ENCODE measurements at places on chromosomes 2 and 18.

- no peak for DNase-seq
Measured at GRCh38 chr2:105765415-105766299, 20.9 kb downstream of the NCK2 start.

DNA sequence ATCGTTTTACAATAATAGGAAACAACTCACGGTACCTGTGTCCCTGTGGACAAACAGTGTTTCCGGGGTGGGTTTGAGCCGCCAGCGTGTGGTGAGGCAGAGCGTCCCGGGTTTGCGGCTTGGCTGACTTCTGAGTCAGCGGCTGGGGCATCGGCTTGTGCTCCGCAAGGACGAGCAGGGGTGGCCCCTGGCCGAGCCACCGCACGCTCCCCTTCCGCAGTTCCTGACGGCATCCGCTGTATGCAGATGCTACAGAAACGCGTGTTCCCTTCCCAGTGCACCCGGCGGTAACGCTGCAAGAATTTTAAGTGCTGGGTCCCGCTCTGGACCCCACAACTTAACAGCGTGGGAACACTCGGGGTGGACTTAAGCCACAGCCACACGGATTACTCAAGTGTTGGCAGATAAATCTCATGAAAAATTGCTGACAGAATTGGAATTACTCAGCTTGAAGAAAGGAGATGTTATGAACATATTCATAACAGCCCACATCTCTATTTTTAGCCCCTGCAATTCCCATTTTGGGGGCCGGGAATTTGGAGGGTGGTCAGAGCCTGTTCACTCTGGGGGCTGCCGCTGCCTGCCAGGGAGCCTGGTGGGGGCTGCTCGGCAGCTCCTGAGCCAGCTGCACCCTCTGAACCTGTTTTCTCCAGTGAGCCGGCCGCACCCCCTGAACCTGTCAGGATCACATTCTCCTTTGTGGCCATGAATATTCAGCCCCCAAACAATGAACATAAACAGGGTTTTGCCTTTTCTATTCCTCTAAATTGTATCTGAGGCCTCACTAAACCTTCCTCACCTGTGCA, 12.6 kb upstream of the KCNG2 start:
- no peak for DNase-seq

DNA sequence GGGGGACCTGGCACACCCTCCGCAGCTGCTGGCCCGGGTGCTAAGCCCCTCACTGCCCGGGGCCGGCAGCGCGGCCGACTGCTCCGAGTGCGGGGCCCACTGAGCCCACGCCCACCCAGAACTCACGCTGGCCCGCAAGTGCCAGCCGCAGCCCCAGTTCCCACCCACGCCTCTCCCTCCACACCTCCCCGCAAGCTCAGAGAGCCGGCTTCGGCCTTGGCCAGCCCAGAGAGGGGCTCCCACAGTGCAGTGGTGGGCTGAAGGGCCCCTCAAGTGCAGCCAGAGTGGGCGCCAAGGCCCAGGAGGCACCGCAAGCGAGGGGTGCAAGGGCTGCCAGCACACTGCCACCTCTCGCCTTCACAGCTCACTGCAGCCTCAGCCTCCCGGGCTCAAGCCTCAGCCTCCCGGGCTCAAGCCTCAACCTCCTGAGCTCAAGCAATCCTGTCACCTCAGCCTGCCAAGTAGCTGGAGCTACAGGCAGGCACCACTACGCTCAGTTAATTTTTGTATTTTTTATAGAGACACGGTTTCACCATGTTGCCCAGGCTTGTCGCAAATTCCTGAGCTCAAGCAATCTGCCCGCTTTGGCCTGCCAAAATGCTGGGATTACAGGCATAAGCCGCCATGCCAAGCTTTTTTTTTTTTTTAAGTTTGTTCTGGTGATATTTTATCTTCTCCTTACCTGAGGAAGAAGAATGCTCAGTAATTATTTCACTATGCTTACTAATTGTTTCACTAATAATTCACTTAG, 71.7 kb upstream of the CDCA7 start:
- DNase-seq: no peak

- no peak for DNase-seq
Measured at GRCh38 chr18:28455971-28456370, 279.0 kb upstream of the CDH2 start.

DNA sequence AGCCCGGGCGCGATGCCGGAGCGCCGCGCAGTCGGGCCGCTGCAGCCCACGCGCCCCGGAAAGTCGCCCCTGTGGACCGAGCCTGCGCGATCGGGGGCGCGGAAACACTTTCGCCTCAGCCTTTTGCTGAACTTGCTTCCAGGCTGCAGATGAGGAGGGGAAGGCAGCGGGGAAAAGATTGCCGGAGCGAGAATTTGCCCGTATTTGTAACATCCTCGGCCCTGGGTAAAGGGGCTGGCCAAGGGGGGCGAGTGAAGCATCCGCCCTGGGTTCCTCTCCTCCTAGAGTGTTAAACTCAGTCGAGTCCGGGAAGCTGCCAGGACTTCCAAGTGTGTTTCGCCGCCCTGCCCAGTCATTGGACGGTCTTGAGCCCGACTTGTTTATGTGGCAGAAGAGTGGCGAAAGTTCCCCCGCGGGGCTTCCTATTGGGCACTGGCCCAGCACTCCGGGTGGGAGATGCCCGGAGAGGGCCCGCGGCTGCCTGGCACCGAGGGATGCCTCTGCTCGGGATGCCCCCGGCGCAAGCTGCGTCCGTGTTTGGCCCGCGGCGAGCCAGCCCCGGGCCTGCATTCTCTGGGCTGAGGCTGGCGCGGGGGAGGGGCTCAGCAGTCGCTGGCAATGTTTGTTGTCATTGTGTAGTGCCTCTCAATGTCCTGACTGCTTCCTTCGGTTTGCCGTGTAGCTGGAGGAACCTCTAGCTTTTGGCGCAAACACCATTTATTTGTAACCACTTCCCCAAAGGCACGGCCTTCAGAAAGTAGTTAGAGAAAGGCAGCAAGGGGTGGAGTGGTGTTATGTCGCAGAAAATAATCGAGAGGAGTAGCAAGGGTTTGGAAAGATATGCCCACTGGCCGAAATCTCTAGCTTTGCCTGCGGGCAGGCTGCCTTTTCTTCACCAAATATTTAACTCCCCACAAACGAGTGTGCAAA, 1.1 kb downstream of the CYBRD1 start:
- no peak for DNase-seq

DNA sequence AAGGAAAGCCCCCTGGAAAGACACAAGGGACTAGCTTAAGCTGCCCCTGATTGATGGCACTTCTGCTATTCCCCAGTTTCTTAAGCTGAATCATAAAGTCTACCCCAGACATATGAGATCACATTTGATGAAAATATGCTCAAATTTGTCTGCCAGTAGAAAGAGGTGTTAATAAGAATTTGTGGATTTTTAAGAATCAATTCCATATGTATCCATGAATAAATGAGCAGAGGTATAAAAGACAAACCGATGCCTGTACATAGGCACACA, 119.9 kb downstream of the CCBE1 start:
- DNase-seq: no peak

GRCh38 chr2:6823111-6823510, 42.6 kb downstream of the CMPK2 start:
- no peak for DNase-seq

- no peak for DNase-seq
Measured at GRCh38 chr2:70620020-70620419, 66.4 kb upstream of the TGFA start.

DNA sequence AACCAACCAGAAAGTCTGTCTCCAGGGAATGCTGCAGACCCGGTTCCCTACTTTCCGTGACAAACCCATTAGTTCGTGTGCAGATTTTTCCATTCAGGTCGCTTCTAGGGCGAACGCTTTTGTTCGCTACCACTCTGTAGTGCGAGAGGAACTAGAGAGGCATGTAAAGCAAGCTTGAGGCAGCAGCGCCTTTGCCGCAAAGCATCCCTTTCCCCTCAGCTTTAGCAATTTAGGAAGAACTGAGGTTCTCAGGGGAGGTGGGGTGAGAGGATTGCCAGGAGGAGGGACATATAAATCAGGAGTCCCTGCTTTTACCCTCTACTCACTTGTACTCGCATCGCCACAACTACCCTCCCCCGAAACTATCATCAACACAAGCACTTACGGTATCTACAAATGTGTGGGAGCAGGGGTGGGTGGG, 748 bp upstream of the ZNF804A start:
- DNase-seq: no peak

- DNase-seq: no peak
Measured at GRCh38 chr18:8337211-8337610, 272.0 kb upstream of the RAB12 start.

- DNase-seq: no peak
Measured at GRCh38 chr2:145106293-145106692, 586.4 kb upstream of the ZEB2 start.

GRCh38 chr2:85868822-85869221, 20.0 kb downstream of the ST3GAL5 start:
- no peak for DNase-seq

DNA sequence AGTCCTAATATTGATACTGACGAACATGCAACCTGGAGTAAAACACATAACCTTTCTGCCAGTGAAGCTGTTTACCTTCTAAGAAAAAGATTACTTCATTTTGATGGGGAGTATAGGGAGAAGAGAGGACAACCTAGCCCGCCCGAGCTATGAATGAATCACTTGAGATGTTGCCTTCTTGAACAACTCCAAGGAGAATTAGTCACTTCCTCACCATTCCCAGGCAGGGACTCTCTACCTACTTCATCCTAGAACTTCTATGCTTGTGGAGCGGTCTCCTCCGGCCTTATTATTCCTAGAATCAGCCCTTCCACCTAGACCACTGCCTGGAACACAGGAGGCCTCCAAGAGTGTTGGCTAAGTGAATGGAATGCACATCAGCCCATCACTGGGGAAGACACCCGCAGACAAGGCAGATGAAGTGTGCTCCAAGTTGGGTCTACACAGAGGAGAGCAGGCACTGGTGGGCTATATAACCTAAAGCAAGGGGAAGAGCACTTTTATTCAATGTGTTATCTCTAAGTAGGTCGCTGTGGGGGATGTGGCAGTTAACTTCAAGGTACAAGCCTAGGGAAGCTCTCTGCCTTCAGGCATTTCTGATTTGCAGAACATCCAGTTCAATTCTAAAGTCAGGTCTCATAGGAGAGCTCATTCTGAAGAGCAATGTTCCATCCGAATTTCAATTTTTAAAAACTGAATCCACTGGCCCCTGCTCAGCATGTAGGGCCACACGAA, 57.4 kb downstream of the STK39 start:
- no peak for DNase-seq

GRCh38 chr18:22742409-22742808, 190.7 kb upstream of the RBBP8 start:
- no peak for DNase-seq

- DNase-seq: no peak
Measured at GRCh38 chr2:169968743-169969142, 141.5 kb downstream of the UBR3 start.

DNA sequence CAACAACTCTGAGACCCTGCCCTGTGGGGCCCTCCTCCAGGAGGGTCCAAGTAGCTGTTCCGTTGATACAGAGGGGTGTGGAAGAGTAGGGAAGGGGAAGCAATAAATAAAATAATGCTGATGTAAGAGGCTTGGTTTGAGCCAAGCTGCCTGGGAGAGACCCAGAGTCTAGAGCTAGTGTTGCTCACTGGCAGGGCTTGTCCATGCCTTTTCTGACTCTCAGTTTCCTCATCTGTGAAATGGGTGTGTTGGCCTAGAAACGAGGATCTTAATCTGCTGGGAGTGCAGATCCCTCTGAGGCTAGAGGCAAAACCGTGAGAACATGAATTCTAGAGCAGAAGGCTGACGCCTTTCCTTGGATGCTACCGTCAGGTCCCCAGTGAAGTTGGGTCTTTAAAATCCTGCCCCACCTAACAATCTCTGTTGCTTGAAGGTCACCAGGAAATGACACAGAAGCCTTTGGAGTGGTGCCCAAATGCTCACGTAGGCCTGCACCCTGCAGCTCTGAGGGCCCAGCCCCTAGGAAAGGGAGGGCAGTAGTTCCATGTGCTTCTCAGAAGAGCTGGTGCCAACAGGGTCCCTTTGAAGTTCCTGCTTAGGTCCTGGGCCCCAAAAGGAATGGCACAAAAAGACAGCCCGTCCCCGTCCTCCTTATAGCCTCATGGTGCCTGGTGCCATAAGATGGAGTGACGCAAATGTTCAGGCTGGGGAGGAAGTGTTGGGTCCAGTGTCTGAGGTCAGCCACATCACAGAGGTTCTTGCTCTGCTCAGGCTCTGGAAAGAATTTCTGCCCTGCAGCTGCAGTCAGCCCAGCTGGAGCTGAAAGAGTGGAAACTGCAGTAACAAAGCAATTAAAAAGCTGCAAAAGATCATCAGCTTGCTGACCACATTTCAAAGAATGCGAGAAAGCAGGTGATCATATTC, 73.2 kb upstream of the SMAD2 start:
- no peak for DNase-seq

GRCh38 chr2:163171786-163172530, 333.4 kb upstream of the KCNH7 start:
- DNase-seq: no peak

GRCh38 chr2:10284108-10284870, 18.4 kb upstream of the HPCAL1 start:
- no peak for DNase-seq

DNA sequence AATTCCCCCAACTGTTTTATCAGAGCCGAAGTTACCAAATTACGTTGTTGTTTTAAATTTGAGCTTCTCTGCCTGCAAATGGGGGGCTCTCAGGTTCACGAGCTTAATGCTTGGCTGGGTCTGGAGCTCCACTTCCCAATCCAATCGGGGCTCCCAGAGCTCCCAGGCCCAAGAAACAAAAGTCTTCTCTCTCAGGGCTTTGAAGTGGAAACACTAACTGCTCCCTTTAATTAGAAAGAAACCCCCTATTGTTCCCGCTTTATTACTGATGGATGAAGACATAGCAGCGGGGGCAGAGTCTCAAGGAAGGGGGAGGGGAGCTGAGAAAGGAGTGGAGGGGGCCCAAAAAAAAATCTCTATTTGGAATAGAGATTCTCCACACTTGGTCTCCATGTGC, 15.6 kb upstream of the PKDCC start:
- no peak for DNase-seq

- DNase-seq: no peak
Measured at GRCh38 chr2:64226611-64227010, 82.4 kb upstream of the PELI1 start.

- no peak for DNase-seq
Measured at GRCh38 chr2:69099541-69099940, 86.6 kb downstream of the ANTXR1 start.

DNA sequence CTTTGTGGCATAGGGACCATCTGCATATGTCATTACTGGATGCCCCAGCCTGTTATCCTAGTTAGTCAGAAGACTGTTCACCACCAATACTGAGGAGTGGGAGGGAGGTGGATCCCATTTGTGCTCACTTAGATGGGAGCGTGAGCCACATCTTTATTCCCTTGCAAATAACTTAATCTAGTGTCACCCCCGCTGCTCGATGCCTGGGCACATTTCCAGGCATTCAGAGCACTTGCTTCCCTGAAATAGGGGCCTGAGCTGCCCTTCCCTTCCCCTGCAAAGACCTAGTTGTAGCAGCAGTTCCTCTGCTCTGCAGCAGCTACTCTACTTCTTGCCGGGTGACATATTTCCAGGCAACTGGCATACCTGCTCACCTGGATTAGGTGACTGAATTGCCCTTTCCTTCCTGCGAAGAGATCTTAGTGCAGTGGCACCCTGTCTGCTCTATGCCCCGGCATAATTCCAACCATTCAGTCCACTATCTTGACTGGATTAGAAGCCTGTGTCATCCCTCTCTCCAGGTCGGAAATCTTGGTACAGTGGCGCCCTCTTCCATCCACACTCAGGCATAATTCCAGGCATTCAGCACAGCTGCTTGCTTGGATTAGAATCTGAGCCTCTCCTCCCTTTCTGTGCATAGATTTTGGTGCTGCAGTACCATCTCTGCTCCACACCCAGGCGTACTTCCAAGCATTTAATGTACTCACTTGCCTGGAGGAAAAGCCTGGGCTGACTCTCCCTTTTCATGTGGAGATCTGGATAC, 1389.1 kb upstream of the TMEFF2 start:
- DNase-seq: no peak

- no peak for DNase-seq
Measured at GRCh38 chr2:161417438-161418274, 1.6 kb downstream of the TBR1 start.

All from GM12864 (cell line).